GM04504 (cell line): ENCODE measurements at places on chromosomes 6 and 20.

DNA sequence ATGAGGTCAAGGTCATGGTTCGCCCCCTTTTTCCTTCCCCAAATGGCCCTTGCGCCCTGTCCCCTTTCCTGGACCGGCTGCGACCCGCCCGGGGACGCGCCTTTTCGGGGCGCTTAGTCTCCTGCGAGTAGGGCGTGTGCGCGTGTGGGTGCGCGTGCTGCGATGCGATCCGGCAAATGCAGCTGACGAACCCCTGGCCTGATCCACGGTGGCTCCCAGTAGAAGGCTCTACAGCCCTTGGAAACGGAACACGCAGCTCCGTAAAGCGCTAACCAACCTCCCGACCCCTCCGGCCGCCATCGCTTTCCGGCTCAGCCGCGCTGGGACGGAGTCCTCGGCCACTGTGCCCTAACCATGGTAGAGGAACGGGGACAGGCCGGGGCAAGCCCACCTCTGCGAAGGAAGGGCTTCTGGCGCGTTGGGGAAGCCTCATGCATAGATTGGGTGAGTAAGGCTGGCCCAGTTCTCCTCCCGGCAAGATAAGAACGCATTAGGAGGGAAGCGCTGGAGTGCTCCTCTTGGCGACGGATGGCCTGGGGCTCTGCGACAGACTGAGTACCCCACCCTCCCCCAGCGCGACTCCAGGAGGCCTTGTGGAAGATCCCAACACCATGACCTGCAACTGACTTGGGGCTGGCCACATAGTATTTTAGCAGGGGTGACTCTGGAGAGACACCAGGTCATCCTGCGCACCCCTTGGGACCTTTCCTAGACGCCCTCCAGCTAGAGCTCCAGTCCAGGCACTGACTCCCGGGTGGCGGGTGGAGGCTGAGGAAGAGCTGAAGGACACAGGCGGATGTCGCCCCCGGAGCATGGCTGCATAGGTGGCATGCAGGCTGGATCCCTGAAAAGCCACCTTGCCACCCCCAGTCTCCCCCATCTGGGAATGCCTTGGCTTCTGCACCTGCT is 1.1 kb upstream of the SLC4A11 start:
- no peak for DNase-seq

- DNase-seq = peak; percentile 59
Observed at GRCh38 chr6:32118782-32119628, 9.0 kb downstream of the ATF6B start.

DNA sequence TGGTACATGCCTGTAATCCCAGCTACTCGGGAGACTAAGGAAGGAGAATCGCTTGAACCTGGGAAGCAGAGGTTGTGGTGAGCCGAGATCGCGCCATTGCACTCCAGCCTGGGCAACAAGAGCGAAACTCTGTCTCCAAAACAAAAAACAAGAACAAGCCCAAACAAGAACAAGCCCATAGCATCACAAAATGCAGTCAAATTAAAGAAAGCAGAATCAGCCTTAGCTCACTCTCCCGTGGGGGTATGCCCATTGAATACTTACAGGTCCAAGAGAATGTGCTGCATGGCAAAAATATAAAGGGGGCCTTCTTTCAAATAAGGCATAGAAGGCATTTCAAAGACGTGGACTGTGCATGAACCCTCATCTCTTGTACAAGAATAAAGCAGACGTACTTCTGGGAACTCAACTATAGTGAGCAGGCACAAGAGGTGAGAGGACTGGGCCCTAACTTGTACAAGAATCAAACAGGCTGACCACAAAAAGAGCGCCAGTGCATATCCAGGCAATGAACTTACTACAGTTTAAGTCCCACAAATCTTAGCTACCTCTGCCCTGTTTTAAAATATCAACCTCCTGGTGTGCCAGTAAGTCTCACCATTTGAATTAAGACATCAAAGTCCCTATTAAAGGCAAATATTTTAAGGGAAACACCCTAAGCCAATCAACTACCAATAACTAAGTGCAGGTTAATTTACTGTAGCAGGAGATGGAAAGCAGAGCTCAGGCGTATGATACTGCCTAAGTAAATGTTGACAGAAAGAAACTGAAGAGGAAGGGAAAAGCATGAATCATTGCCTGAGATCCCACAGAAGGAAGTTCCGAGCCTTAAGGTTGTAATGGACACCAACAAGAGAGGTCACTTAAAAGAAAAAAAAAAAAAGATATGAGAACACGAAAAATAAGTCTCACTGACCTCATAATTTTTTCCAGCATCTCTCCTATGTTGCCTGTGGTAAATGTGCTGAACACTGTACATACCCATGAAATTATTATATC is 37.4 kb downstream of the TOMM6 start:
- DNase-seq = no peak

GRCh38 chr6:123745895-123746294 is 57.8 kb upstream of the NKAIN2 start:
- DNase-seq = no peak

DNA sequence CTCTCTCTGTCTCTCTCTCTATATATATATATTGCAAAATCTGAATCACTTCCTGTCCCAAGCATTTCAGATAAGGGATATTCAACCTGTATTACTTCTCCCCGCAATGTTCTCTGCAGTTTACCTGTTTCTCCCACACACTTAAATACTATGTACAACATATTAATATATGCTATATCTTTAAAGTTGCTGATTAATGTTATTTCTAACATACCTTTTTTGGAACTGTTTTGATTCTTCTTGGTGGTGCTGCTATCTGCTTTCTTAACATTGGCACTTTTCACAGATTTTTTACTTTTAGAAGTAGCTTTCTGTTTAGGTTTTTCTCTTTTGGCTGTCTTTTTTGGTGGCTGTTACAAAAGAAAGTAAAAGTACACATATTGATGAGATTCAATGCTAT is 27.2 kb downstream of the DEK start:
- no peak for DNase-seq

- no peak for DNase-seq
Observed at GRCh38 chr6:53331678-53332077, 17.1 kb downstream of the ELOVL5 start.
